ENCODE measurements at places on chromosomes 12 and 14. TPM values are rescaled to one million over a fixed set of nuclear protein-coding genes. Genes with fewer than 3 reads are reported as not detected.

DNA sequence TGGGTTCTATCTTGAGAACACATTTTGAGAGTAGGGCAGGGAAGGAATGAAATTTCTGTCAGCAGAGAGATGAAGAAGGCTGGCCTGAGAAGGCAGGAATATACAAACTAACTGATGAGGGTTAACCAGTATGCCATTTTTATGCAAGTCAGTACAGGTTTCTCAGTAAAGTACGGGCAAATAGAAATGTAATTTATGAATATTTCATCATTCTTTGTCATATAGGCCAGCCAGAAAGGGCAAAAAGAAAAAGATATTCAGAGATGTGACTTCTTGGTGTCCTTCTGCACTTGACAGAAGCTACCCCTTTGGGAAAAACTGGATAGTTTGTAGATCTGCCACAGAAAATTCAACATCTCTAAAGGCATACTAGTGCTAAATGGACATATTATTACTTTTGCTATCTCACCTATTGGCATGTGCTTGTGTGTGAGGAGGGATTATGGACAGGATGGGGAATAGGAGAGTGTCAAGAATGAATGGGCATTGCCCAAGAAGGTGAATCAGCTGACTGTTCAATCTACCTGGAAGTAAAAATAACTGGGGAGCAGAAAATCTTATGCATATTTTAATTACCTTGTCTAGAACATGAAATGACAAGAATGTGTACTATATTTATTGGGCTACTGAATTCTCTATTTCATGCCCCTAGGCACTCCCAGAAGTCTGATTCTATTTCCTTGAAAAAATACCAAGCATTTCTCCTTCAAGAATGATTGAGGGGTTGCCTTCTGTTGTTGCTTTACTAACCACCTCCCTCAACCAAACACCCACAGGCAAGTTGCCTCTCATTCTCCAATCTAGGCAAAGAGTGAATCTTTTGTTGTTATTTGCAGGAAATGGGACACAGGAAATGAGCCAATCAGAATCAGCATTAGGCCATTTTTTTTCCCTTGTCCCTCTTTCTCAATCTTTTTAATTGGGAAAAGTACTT lies 175.1 kb upstream of the SLC38A2 start:
- DNase-seq: no peak

DNA sequence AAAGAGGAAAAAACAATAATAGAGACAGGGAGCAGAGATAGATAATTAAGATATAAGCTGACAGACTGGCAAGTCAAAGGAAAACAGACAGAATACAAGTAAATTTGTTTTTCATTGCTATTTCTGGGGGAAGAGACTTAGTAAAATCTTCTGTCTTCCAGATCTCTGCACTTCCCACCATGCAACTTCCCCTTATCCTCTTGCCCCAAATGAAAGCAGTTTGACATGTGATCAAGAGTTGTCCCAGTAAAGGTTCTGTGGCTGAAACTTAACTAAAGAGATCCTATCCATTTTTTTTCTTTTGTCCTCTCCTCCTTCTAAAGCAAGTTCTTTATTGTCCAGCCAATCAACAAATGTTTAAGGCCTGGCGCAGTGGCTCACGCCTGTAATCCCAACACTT lies 1.5 kb upstream of the MLF2 start:
- DNase-seq: no peak

SLC10A1 gene
- not detected for total RNA-seq

TRIM9 gene
- 0.11 TPM for total RNA-seq

DNA sequence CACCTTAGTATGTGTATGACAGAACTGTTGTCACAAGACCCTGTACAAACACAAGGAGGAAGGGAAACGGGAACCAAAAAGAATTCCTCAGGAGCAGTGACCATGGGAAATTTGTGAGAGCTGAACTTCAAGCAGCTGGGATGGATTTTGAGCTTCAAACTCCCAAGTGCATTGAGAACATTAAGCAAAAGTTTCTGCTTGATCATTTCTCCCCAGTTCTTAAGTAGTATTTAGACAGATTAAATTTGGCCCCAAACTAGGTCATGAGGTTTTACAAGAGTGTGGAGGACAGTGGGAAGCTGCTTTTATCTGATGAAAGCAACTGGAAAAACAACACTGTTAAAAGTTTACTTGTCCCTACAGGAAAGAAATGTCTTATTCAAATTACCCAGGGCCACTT lies 206.0 kb upstream of the DCN start:
- no peak for DNase-seq

DNA sequence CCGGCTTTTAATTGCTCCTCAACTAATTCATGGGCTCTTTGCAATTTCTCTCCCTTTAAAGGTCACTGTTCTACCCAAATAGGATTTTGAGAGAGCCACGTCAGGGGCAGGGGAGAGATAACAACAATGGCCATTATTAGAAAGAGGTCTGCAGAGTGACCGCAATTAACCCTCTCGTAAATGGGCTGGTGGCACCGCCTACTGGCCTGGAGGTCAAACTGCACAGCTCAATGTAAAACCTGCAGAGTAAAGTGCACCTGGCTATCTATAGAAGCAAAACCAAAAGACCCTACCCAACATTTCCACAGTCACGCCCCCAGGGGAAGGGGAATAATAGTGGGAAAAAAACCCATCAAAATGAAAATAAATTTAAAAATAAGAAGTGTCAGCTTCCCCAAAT lies 21.6 kb upstream of the CLEC4E start:
- DNase-seq: no peak

GRCh38 chr14:33728010-33728498 lies 222.8 kb downstream of the EGLN3 start:
- DNase-seq: no peak

SLC2A3 gene
- total RNA-seq: 250 TPM

TAS2R30 gene
- total RNA-seq: 3.6 TPM

ATP2B1 gene
- total RNA-seq: 57.3 TPM

PRIMA1 gene
- not detected for total RNA-seq

SLC15A5 gene
- total RNA-seq: not detected

ADAMTS20 gene
- not detected for total RNA-seq

DNA sequence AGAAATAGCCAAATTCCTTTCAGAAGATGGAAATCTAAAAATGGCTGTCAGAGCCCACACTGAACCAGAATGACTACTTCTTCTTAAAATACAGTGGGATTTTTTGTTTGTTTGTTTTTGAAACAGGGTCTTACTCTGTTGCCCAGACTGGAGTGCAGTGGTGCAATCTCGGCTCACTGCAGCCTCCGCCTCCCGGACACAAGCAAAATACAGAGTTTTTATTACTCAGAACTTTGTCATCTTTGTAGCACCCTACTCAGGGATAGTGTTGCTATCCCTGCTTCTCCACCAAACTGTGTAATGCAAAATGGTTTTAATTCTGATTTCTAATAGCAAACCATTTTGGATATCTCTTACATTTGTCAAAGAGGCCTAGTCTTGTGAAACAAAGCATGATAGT lies 16.4 kb downstream of the ZNF410 start:
- no peak for DNase-seq

NINJ2 gene
- 8.6 TPM for total RNA-seq

GRCh38 chr12:113770389-113770865 lies 195.7 kb downstream of the RBM19 start:
- DNase-seq: no peak

DNA sequence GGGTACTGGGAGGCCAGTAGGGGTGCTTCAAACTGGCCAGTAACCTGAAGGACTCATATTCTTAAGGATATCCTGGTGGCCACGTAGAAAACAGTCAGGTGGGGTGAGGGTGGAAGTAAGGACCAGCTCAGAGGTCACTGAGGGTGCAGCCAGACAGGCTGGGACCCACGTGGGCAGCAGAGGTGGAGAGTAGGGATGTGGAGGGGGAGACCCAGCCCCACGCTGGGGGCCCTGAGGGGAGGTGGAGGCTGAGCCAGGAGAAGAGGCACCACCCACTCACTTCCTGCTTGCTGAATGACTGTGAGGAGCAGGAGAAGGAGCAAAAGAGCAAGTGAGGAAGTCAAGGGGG lies 12.6 kb upstream of the SERPINA3 start:
- DNase-seq: no peak

GNB3 gene
- total RNA-seq: not detected

- DNase-seq: no peak
Measured at GRCh38 chr12:1760566-1761382, 59.6 kb upstream of the LRTM2 start.

GRCh38 chr14:34039428-34040047 lies 88.7 kb upstream of the EGLN3 start:
- no peak for DNase-seq

DNA sequence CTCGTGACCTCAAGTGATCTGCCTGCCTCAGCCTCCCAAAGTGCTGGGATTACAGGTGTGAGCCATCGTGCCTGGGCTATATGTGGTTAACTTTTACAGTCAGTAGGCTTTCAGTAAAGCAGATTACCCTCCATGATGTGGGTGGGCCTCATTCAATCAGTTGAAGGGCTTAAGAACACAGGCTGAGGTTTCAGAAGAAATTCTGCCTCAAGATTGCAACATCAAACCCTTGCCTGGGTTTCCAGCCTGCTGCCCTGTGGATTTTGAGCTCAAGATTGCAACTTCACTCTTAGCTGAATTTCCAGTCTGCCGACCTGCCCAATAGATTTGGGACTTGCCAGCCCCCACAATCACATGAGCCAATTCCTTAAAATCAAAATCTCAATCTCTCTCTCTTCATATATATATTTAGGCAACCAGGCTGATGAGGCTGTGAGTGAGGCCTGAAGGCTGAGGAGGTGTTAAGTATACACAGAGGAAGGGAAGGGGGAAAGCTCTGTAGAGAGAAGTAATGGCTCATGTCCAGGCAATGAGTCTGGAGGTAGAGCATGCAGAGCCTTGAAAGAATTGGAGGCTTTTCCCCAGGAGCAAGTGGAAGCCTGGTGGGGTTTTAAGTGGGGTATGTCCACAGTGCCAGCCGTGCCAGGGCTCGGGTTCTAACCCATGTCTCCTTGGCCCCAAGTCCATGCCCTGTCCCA lies 33.3 kb upstream of the ACTN1 start:
- no peak for DNase-seq

- DNase-seq: no peak
Measured at GRCh38 chr14:64217834-64218233, 76.3 kb downstream of the ESR2 start.

MDP1 gene
- 11.3 TPM for total RNA-seq

DNA sequence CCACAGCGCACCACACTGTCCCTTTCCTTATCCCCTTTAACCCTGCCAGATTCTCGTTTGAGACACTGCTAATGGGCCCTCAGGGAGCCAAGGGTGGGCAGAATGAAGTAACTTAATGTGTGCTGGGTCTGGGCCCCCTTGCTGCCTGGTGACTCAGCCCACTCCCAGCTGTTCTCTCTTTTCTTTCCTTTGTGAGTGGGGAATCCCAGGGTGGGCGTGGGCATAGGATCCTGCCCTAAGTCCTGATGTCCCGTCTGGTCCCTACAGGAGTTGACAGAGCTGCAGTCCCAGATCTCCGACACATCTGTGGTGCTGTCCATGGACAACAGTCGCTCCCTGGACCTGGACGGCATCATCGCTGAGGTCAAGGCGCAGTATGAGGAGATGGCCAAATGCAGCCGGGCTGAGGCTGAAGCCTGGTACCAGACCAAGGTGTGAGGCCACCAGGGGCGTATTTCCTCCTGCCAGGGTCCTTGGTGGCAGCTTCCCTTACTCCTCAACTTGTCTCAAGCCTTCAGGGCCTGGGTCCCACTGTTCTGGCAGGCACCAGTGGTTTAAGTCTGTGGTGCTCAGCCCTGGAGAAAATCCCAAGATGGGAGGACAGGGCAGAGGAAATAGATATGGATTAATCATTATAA lies 8.3 kb downstream of the KRT7 start:
- no peak for DNase-seq

- DNase-seq: no peak
Measured at GRCh38 chr12:49582201-49582600, 14.3 kb upstream of the MCRS1 start.

DNA sequence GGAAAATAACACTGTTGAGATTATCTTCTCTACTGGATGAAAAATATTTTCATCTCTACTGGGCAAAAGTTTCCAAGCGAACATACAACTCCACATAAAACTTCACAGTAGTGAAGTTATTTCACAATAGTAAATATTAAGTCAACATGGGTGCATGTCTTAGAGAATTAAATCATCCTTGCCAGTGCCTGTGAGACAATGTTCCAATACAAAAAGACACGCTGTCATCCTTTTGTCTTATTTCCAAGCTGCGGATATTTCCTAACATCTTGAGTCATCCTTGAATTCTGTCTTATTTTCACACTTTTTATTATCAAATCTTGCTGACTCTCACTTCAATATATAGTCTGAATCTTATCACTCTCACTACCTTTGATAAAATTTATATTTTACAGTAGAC lies 142.9 kb upstream of the KITLG start:
- DNase-seq: no peak

DNA sequence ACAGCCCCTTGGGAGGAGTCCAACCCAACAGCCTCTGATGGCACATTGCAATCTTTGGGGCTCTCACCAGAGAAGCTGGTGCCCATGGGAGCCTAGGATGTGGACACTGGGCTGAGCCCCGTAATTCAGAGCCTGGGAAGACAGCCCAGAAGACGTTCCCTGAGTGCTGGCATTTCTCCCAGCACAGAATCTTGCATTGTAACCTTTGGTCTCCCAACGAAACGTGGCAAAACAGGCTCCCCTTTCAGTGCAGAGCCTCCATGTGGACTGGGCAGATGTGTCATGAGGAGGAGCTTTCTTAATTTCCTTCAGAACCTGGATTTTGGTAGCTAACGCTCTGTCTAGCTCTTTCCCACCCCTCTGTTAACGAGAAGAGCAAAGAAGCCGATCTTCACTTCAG lies 26.3 kb downstream of the BATF start:
- no peak for DNase-seq

DNA sequence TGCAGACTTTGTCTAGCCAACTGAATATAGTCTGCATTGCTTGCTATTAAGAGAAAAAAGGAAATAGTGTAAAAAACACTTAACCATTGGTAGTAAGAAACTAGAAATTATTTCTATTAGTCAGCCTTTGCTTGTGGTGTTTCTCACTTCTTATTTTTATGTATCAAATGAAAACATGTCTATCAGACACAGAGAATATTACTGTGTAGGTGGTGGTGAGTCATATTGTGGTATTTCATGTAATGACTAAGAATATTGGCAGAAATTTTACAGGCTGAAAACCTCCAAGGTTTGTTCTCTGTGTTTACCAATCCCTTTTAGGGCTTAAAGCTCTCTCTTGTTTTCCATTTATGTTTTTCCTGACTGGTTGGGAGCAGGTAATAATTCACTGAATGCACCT lies 87.2 kb downstream of the DAAM1 start:
- no peak for DNase-seq

- no peak for DNase-seq
Measured at GRCh38 chr12:128968668-128969067, 115.4 kb downstream of the GLT1D1 start.

DNA sequence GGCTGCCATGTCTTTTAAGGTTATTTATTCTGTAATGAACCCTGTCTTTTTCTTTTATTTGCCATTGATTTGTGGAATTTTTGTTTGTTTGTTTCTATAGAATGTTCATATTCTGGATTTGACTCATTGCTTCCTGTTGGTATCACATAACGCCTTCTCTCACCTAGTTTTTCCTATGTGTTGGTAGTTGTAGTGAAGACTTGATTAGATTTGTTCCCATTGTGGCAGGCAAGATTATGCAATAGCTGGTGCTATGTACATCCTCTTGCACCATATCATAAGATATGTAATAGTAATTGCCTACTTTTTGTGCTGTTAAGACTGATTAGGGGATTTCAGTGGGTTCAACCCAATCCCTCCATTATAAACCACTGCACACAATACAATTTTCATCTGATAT lies 3.9 kb upstream of the KRT6B start:
- no peak for DNase-seq

GPD1 gene
- 0.36 TPM for total RNA-seq

Data from natural killer cell treated with Interleukin-12 subunit alpha and Interleukin-12 subunit beta and Interleukin-15 and Interleukin-18, amount 100 ng/mL, for 72 hours (primary cell).